ENCODE measurements at places on chromosomes 11 and 22. TPM values are rescaled to one million over a fixed set of nuclear protein-coding genes. Genes with fewer than 3 reads are reported as not detected.

USP47 gene
- 18.2 TPM for total RNA-seq

DNA sequence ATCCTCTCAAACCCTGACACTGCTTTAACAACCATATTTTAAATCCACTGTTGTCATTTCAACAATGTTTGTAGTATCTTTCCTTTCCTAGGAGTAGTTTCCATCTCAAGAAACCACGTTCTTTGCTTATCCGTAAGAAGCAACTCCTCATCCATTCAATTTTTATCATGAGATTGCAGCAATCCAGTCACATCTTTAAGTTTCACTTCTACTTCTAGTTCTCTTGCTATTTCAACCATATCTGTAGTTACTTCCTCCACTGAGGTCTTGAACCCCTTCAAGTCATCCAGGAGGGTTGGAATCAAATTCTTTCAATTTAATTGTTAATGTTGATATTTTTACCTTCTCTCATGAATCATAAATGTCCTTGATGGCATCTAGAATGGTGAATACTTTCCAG, 22.4 kb downstream of the CCDC82 start:
- no peak for DNase-seq

- DNase-seq: peak; percentile 88
These were observed 46.0 kb upstream of the PARVA start for GRCh38 chr11:12331239-12331874.

DNA sequence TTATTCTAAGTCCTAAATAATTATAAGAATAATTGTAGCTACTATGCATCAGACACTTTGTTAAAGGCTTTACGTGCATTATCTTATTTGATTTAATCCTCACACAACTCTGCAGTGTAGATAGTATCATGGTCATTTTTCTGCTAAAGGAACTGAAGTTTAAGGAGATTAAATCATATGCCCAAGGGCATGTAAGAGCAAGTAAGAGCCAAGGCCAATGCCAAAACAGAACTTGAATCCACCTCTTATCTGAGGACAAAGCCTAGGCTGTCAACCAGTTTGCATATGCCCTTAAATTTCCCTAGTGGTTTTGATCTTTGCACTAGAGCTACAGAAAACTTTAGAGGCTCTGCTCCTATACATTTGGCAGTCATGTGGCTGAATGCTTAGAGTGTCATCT, 65.6 kb upstream of the OR5AK2 start:
- no peak for DNase-seq

MMP27 gene
- not detected for total RNA-seq

ADORA2A gene
- total RNA-seq: 14.7 TPM

DNA sequence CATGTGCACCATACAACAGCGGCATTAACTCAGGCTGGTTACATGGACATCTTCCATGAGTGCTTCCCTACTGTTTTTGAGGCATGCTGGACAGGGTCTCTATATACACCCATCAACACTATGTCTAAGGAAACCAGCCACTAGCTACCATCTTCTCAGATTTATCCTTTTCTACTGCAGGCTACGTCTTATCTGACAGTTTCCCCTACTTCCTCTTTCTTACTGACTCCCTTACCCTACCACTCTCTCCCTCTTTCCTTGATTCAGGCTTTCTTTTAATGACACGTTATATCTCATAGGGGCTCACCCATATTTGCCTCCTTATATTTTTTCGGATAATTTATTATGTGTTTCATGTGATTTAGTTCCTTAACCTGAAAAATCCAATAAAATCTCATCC, 41.8 kb downstream of the DDI1 start:
- DNase-seq: no peak

GRCh38 chr22:41512421-41513194, 31.7 kb downstream of the POLR3H start:
- DNase-seq: no peak

DNA sequence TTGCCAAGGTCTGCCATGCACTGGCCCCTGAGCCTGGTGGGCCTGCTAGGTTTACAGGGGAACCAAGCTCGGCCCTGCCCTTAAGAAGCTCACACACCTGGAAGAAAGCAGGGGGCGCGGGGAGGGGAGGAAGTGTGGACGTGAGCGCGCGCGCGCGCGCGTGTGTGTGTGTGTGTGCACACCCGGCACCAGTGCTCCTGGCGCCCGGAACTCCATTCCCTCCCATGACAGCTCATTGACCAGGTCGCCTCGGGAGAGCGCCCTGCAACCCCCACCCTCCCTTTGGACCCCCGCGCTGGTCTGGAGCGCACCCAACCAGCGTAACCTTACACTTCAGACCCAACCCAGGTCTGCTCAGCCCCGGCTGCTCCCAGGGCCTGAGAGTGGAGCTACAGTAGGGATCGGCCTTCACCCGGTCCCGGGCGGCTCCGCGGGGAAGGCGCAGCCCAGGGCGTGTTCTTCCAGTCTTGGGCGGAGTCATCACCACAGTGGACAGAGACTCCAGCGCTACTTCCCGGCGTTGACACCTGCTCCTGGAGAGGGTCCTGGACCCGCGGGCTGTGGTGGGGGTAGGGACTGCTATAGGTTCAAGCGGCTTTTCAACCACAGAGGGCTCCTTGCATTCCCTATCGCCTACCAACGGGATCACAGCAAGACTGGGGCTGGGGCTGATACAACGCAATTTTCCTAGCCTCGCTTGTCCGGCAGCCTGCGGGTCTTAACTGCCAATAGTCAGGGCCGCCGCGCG, 1.5 kb downstream of the GALNT18 start:
- DNase-seq: peak; percentile 76

DNA sequence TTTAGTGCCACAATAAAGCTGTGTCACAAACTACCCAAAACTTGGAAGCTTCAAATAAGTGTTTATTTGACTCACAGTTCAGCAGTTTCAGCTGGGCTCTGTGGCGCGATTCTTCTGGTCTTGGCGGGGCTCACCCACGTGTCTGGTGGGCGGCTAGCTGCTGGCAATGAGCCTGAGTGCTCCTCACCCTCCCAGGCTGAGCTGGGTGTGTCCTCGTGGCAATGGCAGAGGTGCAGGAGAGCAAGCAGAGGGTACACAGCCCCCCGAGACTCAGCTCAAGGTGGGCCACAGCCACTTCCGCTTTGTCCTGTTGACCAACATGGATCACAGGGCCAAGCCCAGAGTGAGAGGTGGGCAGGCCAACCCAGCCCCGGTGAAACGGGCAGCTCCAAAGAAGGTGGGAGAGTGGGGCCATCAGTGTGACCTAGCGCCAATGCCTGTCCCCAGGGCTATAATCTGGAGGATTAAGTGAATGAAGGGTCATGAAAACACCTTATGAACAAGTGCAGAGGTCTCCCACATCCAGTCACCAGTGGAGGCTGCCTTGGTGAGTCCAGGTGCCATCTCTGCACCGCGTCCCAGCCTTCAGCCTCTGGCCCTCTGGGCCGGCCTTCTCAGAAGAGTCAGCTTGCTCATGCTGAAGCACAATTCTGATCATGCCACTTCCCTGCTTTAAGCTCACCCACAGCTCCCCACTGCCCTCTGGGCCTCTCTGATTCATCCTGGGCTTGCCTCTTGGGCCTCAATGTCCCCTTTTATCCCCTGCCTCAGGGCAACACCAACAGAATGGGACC, 74.6 kb upstream of the RTL6 start:
- DNase-seq: peak; percentile 48

KCNJ11 gene
- total RNA-seq: not detected

DNA sequence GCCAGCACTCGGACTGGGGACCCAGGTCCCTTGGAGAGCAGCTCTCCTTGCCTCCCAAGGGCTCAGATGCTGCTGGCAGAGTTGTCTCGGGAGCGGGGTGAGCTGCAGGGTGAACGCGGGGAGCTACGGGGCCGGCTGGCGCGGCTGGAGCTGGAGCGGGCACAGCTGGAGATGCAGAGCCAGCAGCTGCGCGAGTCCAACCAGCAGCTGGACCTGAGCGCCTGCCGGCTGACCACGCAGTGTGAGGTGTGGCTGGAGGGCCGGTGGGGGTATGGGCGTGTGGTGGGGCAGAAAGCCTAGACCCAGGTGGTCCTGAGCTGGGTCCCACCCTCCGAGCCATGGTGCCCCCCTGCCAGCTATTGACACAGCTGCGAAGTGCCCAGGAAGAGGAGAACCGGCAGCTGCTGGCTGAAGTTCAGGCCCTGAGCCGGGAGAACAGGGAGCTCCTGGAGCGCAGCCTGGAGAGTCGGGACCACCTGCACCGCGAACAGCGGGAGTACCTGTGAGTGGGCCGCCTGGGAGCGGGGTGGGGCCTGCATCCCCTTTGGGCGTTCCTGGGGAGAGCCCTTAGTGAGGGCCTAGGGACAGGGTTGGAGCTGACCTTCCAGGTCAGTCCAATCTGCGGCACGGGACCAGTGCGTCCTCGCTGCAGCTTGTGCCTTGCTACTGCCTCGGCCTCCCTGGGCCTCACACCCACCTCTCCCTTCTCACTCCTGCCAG, 5.8 kb upstream of the RPS6KA4 start:
- DNase-seq: no peak

SART1 gene
- total RNA-seq: 28.4 TPM

TIGD3 gene
- not detected for total RNA-seq

- no peak for DNase-seq
These were observed 243.1 kb upstream of the BLID start for GRCh38 chr11:122359081-122359571.

DNA sequence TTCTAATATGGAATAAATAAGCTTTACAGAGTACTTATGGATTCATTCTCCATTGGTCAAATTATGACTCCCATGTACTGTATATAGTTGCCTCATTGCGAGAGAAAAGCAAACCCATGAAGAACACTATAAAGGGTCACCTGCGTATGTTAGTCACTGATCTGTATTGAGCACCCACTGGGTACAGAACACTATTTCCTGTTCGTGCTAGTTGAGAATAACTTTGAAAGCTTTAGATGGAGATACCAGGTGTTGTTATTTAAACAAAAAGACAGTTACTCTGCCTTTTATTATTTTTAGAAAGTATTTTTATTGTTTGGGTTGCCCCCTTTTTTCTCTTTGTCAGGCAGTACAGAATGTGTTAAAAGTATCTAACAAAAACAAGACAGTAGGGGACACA, 79.9 kb downstream of the DEUP1 start:
- DNase-seq: no peak

TMEM45B gene
- total RNA-seq: not detected

DNA sequence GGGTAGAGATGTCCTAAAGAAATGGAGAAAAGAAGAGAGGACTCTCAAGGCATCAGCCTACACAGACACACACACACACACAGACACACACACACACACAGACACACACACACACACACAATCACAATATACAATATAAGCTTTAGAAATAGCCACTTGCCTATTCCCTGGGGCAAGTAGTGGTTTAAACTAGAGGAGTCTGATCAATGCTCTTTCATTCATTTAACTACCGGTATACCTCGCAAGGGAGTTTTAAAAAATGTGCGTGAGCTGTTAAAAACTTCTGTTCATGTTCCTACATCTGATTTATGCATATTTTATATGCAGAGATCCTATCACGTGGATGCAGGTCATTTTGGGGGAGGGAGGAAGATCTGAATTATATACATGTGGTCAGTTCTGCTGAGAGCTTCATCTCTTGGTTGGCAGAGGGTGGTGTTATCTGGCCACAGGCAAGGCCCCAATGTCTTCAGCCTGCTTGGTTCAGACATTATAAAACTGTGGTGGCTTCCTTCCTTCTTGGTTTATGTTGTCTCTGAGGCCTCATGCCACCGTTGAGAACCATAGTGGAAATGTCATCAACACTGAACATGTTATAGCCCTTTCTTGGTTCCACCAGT, 56.6 kb downstream of the SYT13 start:
- no peak for DNase-seq

DNA sequence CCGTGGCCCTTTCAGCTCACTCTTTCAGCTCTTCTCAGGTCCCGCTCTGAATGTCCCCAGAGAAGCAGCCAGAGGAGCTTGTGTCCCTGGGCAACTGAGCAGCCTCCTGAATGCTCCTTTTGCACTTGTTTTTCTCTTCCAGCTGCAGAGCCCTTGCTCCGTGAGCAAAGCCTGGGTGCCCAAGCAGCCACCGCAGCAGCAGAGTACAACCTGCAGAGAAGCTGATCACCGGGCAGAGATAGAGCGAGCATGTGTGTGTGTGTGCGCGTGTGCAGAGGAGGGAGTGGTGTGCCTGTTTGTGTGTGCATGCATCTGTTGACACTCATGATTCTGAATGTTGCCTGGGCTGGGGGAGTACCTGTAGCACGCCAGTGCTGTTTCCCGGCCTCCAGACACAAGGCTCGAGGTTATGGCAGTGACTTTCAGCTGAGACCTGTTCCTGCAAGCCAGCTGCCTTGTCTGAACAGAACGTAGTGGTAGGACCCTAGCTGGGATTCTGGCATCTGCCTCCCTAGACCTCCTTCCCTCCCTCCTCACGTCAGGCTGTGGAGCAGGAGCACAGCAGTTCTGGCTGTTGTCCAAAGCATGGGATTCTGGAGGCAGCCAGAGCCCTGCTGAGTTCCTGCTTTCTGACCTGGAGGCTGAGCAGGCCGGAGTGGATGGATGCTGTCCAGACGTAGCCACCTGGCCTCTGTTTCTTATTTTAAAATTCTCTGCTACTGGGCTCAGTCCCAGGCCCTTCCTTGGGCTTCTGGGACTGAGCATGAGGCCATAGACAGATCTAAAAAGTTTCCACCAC, 4.5 kb upstream of the MAPK8IP1 start:
- DNase-seq: no peak

GRCh38 chr22:43183496-43184277, 3.2 kb downstream of the TTLL12 start:
- DNase-seq: no peak

DNA sequence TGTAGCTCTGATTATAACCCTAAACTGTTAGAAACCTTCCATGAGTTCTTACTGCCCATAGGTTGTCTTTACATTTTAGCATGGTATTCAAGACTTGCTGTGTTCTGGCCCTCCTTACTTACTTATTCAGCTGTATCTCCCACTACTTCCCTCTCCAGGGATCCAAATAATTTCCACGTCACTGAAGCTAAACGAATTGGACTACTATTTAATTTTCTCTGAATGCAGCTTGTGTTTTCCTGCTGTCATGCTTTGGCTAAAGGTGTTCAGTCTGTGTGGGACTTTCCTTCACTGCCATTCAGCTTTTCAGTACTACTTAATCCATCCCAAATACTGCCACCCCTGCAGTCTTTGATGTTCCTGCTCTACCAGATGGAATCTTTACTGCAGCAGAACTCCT, 88.3 kb downstream of the UVRAG start:
- DNase-seq: no peak

- no peak for DNase-seq
These were observed 14.1 kb downstream of the PTPRJ start for GRCh38 chr11:47994417-47994816.

DNA sequence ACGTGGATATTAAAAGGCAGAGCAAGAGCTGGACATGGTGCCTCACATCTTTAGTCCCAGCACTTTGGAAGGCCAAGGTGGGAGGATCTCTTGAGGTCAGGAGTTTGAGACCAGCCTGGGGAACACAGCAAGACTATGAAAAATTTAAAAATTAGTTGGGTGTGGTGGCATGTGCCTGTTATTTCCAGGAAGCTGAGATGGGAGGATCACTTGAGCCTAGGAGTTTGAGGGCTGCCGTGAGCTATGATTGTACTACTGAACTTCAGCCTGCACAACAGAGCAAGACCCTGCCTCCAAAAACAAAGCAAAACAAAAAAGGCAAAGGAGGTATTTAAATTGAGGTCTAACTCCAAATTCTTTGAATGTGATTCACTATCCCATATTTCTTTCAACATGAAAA, 23.5 kb downstream of the RDX start:
- DNase-seq: no peak
